NCI-H446 treated with DMSO at 0.1 percent for 48 hours (cell line): ENCODE measurements at places on chromosomes 11 and 22.

DNA sequence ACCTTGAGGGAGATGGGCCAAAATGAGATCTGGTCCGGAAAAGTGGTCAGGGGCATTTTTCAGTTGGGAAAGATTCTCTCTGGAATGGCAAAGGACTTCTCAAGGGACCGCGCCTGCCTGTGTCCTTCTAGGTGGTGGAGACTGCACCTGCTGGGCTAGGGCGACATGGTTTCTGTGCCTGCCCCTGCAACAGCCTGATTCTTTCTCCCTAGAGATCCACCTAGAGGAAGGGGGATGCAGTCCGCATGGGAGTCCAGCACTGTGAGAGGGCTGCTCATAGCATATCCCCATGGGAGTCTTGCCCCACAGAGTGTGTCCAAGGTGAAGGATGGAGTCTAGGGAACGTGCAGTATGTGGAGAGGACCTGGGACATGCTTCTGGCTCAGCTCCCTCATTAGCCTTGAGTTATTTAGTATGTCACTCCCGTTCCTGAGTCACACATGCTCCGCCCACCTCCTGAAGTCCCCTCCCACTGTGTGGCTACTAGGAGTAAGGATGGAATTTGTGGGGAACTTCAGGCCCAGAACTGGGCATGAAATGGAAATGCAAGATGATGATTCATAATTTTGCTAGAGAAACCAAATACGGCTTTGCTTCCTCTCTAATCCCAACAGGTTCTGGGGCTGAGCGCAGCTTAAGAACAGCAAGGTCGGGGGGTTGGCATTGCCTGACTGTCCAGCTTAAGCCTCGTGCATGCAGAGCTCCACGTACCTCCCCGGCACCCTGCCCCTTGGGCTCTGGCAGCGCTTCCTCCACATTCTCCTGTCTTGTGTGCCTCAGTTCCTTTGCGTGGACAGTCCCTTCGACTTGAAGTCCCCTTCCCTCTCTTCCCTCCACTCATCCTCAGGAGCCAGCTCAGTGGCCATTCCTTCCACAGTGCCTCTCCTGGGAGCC, 35.0 kb downstream of the GRIK4 start:
- DNase-seq = peak; percentile 19

DNA sequence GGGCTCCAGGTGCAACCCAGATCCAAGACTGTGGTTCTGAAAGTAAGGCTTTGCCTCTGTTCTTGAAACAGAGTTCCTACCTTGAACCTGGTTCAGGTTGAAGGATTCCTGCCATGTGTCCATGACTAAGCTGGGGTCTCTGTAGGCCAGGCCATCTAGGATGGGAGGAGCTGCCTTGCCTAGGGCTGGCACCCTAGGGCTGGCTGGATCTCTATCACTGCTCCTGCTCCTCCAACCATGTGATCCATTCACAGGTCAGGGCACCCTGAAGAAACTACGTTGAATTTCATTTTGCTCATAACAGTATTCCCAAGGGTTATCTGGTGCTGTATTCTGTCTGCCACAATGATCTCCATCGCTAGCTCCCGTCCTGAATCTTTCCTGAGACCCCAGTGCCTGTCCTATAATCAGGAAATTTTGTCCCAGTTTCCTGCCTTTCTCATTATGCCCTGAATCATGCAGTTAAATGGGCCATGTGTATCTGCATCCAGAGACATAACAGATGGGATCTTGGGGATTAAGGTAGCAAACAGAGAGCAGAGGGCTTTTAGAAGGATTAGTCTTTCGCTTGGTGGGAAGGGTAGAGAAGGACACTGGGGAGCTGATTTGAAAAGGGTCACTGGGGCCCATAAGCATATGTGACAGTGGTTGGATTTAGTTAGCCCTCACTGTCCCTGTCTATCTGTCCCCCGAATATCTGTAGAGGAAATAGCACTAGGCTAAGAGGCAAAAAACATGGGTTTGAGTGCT, 98.2 kb upstream of the MTMR2 start:
- DNase-seq = no peak

- DNase-seq = peak; percentile 6
Observed at GRCh38 chr11:67698247-67698646, 23.8 kb upstream of the ALDH3B2 start.

GRCh38 chr11:95455228-95455970, 224.4 kb upstream of the SESN3 start:
- DNase-seq = no peak

GRCh38 chr11:90204832-90205646, 17.8 kb downstream of the CHORDC1 start:
- DNase-seq = peak; percentile 50

DNA sequence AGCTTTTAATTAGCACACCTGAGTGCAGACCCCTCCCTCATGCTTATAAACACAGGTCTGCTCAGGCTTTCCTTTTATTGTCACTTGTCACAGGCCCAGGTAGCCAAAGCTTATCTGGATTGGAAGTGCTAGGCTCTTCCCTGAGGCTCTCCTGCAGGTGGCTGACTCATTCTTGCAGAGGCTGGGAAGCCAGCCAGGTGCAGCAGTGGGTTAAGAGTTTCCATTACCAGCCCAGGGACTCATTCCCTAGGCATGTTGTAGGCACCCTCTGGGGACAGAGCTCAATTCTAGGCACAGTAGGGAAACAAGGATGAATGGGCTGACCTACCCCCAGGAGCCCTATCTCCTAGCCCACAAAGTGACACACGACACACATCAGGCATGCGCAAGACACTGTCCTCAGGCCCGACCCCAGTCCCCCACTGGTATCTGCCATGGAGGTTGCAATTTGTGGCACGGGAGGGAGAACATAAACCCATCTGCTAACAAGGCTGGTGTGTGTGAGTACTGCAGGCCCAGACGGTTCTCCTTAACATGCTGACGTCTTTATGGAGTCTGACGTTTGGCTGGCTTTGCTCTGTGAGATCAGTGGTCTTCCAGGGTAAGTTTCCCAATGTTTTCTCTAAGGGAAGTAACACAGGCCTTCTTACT, 94.2 kb downstream of the ABTB2 start:
- peak; percentile 17 for DNase-seq

DNA sequence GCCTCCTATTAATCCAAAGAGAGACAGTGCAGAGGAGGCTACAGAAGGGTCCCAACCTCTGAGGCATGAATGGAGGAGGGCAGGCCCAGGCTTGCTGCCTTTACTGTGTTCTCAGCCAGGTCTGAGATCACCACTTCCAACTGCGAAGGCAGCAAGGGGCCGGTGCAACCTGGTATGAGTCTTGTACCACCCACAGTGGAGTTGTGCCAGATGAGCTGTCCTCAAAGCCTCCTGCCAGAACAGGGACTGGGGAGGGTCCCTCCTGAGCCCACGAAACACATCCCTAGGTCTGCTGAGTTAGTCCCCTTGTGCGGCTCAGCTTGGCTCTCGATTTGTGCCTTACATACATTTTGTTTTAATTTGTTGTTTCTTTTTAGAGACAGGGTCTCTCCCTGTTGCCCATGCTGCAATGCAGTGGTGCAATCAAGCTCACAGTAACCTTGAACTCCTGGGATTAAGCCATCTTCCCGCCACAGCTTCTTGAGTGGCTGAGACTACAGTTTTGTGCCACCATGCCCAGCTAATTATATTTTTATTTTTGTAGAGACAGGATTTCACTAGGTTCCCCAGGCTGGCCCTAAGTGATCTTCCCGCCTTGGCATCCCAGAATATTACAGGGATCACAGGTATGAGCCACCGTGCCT, 9.3 kb downstream of the MIF start:
- DNase-seq = peak; percentile 82

GRCh38 chr11:11186249-11186648, 166.8 kb downstream of the CSNK2A3 start:
- no peak for DNase-seq

GRCh38 chr22:41197038-41197972, 7.8 kb upstream of the L3MBTL2 start:
- peak; percentile 40 for DNase-seq

GRCh38 chr11:3838504-3838903, 2.3 kb downstream of the RHOG start:
- no peak for DNase-seq

DNA sequence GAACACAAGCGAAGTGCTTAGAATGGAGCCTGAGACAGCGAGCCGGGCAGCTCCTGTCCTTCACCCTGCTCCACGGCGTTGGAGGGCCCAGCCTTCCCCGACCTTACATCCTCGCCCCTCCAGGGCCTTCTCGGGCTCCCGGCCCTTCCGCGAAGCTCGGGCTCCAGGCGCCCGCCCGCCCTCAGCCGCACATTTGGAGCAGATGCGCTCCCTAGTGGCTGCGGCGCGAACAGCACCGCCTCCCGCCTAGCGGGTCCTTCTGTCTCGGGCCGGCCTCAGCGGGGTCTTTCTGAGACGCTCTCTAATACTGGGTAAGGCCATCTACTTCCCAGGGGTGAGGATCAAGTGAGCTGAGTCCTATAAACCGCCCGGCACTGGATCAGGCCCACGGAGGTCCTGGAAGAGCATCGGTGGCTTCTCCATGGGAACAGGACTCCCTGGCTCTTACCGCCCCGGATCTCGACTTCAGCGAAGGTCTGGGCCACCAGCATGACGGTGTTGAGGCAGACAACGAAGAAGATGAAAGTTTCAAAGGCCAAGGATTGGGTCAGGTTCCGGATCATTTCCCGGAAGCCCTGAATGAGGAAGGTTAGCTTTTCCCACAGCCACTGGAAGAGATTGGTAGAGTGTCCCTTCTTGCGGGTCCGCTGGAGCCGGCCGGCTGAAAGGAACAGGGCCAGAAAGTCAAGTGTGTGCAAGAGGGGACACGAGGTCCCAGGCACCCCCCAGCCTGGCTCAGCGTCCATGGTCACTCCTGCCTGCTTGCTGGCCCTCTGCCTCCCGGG, 3.7 kb downstream of the CATSPER1 start:
- no peak for DNase-seq

DNA sequence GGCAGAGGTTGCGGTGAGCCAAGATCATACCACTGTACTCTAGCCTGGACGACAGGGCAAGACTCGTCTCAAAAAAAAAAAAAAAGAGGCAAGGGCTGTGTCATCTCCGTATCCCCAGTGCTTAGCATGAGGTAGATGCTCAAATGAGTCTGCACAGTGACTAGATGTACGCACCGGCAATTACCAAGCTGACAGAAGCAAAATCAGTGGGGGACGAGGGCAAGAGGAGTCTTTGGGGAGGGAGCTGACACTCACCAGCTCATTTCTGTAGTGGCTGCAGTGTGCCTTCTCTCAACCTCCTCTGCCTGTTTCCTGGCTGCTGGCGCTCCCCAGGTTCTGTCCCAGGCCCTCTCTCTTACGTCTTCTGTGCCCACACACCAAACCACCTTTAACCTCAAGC, 69.9 kb downstream of the PACSIN2 start:
- DNase-seq = no peak

DNA sequence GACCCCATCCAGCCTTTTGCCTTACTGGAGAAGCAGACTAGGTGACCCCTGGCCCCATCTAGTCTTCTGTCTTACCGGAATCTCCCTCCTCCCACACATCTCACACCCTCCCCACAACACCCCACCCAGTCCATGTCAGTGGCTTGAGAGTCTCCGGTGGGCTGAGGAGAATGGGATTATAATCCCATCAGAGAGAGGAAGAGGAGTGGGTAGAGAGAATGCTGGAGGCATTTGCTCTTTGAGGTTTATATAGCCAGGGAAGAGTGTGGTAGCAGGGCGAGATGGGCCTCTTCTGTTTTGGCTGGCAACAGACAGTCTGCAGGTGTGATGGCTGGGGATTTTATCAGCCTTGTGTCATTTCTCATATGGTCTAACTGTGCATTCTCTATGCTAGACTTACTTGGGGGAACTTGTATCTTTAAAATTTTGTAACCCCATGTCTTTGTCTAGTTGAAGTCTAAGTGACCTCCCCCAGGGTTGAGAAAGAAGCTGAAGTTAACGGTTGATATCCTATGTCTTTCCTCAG, 50.3 kb downstream of the GRAMD1B start:
- no peak for DNase-seq

- no peak for DNase-seq
Observed at GRCh38 chr11:67238894-67239782, 27.1 kb upstream of the GRK2 start.

DNA sequence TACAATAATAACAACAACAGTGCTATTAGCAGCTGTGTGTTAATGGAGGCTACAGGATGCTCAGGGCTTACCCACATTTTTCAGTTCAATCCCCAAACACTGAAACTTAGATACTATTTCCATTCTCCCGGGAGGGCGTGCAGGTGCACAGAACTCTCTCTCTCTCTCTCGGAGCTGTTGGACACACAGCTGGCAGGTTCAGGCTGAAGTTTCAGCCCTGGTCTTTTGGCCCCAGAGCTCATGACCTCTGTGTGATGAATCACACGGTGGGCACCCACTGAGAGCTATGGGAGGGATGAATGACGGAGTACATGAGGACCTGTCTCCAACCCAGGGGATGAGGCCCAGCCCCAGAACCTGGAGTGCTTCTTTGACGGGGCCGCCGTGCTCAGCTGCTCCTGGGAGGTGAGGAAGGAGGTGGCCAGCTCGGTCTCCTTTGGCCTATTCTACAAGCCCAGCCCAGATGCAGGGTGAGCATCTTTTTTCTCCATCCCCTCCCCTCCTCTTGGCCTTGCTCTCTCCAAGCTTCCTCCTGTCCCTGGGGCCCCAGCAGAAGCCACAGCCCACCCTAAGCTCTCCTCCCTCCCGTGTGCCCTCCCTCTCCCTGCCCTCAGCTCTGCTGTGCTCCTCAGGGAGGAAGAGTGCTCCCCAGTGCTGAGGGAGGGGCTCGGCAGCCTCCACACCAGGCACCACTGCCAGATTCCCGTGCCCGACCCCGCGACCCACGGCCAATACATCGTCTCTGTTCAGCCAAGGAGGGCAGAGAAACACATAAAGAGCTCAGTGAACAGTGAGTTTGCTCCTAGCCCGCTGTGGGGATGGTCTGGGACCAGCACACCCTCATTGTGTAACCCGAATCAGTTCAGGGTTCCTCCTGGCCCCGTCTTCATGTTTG, 16.9 kb downstream of the CSF2RB start:
- no peak for DNase-seq

GRCh38 chr11:2247496-2247895, 22.9 kb downstream of the ASCL2 start:
- DNase-seq = no peak

DNA sequence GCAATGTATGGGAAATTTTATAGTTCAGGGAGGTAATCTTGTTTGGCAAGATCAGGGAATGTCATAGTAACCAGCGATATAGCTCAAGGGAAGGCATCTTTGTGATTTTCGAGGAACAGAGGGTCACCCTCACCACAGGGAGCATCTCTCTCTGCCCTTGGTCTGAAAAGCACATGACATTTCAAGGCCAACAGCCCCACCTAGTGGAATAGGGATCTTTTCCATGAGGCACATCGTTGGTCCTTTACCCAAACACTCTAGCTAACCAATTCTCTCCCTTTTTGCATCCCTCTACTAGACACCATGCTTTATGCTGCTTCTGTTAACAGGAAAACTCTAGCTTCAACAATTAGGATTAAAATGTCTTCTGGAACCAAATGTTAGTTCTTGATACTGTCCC, 179.0 kb downstream of the GRM5 start:
- DNase-seq = no peak

- DNase-seq = no peak
Observed at GRCh38 chr11:61545341-61545740, 35.5 kb downstream of the SYT7 start.

- no peak for DNase-seq
Observed at GRCh38 chr11:66834943-66835342, 8.3 kb upstream of the RCE1 start.
